M059J (cell line): ENCODE measurements at places on chromosomes 1 and 21.

GRCh38 chr21:31875496-31876015 lies 2.7 kb downstream of the HUNK start:
- no peak for DNase-seq

GRCh38 chr1:114122941-114123618 lies 30.6 kb downstream of the SYT6 start:
- peak; percentile 90 for DNase-seq

DNA sequence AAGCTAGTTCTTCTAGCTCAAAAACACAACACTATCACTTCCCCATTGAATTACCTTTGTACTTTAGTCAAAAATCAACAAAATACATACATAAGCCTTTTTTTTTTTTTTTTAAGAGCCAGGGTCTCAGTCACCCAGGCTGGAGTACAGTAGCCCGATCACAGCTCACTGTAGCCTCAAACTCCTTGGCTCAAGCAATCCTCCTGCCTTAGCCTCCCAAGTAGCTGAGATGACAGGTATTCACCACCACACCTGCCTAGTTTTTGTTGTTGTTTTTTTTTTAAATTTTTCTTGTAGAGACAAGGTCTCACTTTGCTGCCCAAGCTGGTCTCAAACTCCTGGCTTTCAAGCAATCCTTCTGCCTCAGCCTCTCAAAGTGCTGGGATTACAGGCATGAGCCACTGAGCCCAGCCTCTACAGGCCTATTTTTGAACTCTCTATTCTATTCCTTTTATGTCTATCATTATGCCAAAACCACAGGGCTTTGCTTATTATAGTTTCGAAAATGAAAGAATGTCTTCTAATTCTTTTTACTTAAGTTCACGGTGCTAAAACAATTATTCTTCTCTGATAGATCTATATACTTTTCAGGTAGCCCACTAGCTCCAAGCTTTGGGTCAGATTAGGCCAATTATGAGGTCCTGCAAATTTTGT lies 29.6 kb downstream of the GPBP1L1 start:
- DNase-seq, result no peak

DNA sequence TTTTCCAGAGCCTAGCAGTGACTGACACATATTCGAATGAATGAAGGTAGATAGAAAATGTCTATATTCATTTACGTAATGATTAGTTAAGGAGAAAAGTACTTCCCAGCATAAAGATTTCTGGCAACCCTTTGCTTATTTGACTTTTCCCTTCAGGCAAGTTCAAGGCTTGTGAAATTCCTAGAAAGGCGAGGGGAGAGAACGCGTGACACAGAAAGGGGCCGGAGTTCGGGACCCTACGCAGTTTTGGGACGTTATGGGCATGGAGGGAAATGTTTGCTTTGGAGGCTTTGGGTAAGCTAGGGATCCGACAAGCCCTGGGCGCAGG lies 472 bp upstream of the USP25 start:
- DNase-seq, result no peak

DNA sequence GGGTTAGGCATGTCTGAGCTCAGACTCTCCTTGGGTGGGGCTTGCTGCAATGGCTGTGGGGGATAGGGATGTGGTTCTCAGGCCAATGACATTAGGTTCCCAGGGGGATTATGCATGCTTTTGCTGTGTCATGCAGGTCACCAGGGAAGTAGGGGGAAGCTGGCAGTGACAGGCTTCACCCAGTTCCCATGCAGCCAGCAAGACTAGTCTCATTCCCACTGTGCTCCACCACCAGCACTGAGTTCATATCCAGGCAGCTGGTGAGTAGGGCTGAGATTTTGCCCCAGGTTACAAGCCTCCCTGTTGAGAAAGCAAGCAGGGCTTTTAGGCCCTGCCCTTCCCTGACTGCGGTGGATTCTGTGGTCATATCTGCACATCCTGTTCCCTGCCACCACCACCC lies 32.1 kb upstream of the PLA2G5 start:
- DNase-seq, result peak; percentile 90

DNA sequence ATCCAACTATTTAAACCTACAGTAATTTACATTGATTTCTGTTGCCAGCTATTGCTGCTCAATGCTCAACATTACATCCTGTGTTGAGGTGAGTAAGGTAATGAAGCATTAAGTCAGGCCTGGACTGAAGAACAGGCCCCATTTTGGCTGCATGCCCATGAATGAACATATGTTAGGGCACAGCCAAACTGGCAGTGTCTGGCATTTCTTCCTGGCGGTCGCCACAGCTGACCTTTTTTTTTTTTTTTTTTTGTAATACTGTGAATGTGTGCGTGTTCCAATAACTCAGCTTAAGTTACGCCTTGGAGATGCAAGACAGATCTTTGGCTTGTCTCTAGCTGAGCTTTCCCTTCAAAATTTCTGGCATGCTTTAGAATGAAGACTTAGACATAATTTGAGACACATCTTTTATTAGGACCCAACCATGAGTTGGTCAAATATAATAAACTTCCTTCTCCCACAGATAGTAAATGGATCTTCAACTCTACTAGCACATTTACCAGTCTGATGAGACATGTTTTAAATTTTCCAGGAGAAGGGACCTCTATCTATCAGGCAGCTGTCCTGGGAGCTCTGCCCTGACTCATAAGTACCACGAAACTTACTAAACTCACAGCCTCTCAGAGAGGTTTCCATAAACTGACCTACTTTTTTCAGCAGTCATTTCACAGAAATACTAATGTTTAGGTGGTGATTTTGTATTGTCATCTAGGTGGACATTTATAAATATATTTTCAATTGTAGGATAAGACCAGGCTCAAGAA lies 341.1 kb upstream of the RUNX1 start:
- peak; percentile 75 for DNase-seq
